Esophagus squamous epithelium (tissue), 5 donors: ENCODE measurements at places on chromosomes 3 and 15. TPM values are rescaled to one million over a fixed set of nuclear protein-coding genes. Genes with fewer than 3 reads are reported as not detected.

GRCh38 chr3:73529308-73530021 is 95.3 kb downstream of the PDZRN3 start:
- no peak overlapping the region for H3K4me3 ChIP-seq
- H3K4me1 ChIP-seq, result no peaks in the 10 kb centered on the region
- DNase-seq, result no peak
- H3K27me3 ChIP-seq, result no peaks in the 10 kb centered on the region
- H3K27ac ChIP-seq, result no peak overlapping the region

DNA sequence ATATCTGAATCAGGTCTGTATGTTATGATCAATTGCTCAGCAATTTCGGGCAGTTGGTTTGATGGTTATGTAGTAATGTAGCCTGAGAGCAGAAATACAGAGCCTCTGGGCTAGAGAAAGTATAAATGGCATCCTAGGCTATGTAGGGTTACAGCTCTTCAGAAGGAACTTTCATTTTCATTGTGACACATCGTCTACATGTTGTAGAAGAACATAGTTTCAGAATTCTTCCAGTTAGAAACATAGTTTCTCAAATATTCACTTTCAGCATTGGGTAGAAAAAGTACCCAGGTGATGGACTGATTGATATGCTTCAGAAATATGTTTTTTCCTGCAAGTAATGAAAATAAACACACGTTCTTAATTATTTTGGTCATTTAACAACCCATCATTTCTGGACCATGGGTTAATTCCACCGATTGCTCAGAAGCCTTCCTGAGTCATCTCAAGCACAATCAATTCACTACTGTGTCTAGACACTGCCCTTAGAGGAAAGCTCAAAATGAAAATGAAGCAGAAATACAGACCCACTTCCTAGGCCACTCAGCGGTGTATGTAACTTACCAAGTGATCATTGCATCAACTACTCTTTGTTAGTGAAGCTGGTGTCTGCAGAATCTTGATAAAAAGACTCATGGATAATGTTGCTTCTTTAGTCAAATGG is 88.8 kb upstream of the TSEN2 start:
- H3K27me3 ChIP-seq, result no peaks in the 10 kb centered on the region
- no peaks in the 10 kb centered on the region for H3K4me1 ChIP-seq
- DNase-seq, result no peak
- no peak overlapping the region for H3K27ac ChIP-seq

GRCh38 chr15:78988361-78988911 is 43.6 kb upstream of the CTSH start:
- no peaks in the 10 kb centered on the region for H3K27me3 ChIP-seq
- DNase-seq, result peak; percentile 11
- no peak overlapping the region for H3K4me3 ChIP-seq

GRCh38 chr3:38383156-38383875 is 36.7 kb downstream of the XYLB start:
- DNase-seq, result no peak
- H3K4me3 ChIP-seq, result no peak overlapping the region
- H3K27me3 ChIP-seq, result no peaks in the 10 kb centered on the region
- H3K4me1 ChIP-seq, result peaks cover 17% of the 10 kb centered on the region

DNA sequence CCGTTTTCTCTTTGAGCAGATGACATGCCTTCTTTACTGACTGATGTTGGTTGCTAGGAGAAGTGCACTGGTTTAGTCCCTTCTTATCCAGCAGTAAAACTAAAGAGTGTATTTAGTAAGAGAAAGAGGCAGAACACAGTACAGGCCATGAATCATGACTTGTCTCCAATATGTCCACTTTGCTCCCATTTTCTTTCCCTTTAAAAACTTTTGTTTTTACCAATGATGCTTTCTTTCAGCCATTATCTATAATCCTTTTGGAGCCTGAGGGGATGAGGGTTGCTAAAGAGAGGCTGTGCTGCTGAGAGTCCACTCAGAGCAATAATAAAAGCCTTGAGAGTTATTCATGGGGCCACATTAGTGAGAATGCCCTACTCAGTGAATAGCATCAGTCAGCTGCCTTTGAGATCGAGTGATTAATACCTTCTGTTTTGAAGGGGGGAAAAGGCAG is 12.2 kb downstream of the ROBO2 start:
- H3K4me1 ChIP-seq, result peaks cover 37% of the 10 kb centered on the region
- H3K4me3 ChIP-seq, result no peak overlapping the region
- H3K27me3 ChIP-seq, result no peaks in the 10 kb centered on the region
- H3K36me3 ChIP-seq, result no peaks in the 10 kb centered on the region
- DNase-seq, result no peak
- no peak overlapping the region for H3K27ac ChIP-seq

DNA sequence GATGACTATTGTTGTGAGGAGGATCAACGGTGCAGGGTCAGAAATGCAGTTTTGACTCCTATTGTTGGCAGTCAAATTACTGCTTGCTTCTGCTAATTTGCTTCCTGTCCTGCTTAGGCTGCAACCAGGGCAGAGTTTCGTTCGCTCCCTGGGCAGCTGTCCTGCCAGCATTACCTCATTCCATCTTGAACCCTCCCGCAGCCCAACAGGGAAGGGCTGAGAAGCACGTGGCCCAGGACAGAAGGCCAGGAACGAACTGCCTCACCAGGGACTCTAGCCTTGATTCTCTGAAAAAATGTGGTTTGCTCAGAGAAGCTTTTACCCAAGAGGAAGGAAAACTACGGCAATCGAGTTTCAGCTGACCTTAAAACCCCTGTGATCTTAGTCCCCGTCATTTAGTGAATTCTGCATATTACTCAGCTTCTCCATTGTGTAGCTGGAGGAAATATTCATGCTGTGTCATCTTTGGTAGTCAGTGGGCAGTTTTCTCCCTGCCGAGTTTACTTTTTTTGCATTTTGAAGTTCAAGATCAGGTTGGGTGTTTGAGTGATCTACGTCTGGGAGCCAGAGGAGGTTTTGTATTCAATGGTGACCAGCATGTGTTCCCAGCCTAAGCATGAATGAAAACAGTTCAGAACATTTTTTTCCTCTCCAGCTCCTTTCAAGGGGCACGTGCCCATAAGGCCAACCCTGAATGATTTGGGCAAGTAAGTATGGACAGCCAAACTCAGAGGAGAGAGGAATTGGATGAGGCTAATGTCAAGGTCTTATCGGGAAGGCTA is 23.0 kb downstream of the TLNRD1 start:
- H3K4me1 ChIP-seq, result peaks cover 4% of the 10 kb centered on the region
- no peaks in the 10 kb centered on the region for H3K27me3 ChIP-seq
- peak overlapping the region; percentile 39 for H3K27ac ChIP-seq

IQCF5 gene
- not detected for total RNA-seq

MAGEF1 gene
- 20.8 TPM for total RNA-seq

RTP4 gene
- 4.2 TPM for total RNA-seq

PAQR9 gene
- total RNA-seq, result not detected
